ENCODE measurements at places on chromosomes 11 and 22. TPM values are rescaled to one million over a fixed set of nuclear protein-coding genes. Genes with fewer than 3 reads are reported as not detected.
A peak's percentile ranks its signal among the peaks of the same experiment; 100 is the strongest.

DNA sequence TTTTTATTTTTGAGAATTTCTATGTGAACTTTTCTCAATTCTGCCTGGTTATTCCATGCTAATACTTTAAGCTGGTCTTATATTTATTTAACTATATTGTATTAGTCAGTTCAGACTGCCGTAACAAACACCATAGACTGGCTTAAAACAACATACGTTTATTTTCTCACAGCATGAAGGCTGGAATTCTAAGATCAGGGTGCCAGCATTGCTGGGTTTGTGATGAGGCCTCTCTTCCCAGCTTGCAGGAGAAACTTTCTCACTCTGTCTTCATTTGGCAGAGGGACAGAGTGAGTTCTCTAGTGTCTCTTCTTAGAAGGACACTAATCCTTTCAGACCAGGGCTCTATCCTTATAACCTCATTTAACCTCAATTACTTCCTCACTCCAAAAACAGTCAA is 16.2 kb upstream of the TEAD1 start:
- no peak for DNase-seq

DNA sequence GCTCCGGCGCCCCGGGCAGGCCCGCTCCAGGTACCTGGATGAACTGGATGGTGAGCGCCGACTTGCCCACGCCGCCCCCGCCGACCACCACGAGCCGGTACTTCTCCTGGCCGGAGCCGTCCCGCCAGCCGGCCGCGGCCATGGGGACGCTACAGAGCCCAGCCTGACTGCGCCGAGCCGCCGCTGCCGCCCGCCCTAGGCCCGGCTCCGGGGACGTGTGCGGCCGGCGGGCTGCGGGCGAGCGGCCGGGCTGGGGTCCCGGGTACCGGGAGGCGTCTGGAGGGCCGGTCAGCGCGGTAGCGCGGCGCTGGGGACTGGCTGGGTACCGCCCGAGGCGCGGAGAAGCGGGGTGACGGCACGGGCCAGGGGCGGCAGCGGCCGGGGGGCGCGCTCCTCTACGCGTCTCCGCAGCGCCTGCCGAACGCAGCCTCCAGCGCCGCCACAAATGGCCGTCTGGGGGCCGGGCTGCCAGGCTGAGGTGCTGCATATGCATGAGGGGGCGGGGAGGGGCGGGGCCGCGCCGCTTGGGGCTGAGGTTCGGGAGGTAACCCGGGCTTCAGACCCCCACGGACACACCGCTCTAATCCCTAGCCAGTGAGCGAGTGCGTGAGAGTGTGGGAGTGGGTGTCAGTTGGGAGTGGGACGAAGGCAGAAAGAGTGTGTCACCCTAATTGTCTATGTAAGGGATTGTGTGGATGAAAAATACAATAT is at the start of gene RRAS2:
Gene RRAS2, minus strand, starts transcription at position 455 of the 711 bp plus-strand sequence. Its CDS starts 313 bp downstream, at position 142.
- no peak for DNase-seq

- DNase-seq: no peak
Observed at GRCh38 chr11:9528136-9528501, 45.4 kb upstream of the WEE1 start.

DNA sequence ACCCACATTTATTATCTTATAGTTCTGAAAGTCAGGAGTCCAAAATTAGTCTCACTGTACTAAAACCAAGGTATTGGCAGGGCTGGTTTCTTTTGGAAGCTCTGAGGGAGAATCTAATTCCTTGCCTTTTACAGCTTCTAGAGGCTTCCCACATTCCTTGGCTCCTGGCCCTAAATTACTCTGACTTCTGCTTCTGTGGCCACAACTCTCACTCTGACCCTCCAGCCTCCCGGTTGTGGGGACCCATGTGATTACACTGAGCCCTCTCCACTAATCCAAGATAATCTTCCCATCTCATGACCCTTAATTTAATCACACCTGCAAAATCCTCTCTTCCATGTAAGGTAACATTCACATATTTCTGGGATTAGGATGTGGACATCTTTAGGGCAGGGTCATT is 110.9 kb downstream of the ARL14EP start:
- DNase-seq: no peak

DNA sequence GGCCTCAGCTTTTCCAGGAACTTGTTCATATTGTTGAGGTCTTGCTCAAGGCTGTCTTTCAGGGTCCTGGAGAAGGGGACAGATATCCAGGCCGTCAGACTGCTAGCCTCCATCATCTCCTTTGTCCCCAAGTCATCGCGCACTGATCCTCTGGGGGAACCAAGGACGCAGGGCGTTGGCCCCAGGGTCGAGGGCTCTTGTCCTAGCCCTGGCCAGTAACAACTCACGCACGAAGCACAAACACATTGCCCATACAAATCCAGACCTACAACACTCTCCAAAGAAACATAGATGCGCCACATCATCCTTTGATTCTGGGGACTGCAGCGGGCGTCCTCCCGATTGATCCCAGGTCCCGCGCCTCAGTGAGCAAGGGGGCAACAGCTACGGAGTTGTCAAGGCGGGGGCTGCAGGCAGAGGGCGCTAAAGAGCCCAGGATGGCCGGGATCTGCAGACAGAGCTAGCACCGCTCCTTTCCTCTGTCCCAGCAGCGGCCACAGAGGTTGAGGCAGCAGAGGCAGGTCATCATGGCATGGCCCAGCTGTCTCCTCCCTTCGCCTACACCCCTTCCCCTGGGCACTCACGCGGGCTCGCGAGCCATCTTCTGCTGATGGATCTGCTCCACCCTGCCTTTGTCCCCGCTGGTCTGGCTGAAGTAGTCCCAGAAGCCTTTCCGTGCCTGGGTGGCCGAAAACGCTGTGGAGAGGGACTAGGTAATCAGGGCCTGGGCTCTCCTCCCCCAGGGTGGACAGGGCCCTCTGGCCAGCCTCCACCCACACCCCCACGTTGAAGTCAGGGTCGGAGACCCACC is 472 bp downstream of the APOA5 start:
- peak; percentile 99 for DNase-seq

- DNase-seq: no peak
Observed at GRCh38 chr11:7520981-7521487, 7.2 kb downstream of the PPFIBP2 start.

GRCh38 chr11:2890466-2891294 is 5.1 kb upstream of the CDKN1C start:
- no peak for DNase-seq

Gene OR52A1
- 12.2 TPM for total RNA-seq

Gene KLHL35
- 0.35 TPM for total RNA-seq

Gene LUZP2
- total RNA-seq: 1.5 TPM

Data from H1 (cell line).